ENCODE measurements at places on chromosomes 4 and X.
A peak's percentile ranks its signal among the peaks of the same experiment; 100 is the strongest.

DNA sequence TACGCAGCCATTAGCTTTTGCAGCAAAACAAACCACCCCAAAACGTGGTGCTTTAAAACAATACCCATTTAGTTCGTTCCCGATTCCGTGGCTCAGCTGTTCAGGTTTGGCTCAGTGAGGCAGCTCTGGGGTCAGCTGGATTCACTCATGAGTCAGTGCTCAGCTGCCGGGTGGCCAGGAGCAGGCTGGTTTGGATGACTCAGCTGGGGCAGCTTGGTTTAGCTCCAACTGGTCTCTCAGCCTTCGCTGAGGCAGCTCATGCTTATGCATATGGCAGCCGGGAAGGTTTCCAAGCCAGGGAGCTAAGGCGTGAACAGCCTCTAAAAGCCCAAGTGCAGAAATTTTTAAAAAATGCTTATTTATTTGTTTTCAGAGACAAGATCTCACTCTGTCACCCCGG, 13.3 kb upstream of the CD99 start:
- no peak for DNase-seq

- DNase-seq = no peak
These were observed 19.9 kb downstream of the AWAT2 start for GRCh38 chrX:70029863-70030262.

DNA sequence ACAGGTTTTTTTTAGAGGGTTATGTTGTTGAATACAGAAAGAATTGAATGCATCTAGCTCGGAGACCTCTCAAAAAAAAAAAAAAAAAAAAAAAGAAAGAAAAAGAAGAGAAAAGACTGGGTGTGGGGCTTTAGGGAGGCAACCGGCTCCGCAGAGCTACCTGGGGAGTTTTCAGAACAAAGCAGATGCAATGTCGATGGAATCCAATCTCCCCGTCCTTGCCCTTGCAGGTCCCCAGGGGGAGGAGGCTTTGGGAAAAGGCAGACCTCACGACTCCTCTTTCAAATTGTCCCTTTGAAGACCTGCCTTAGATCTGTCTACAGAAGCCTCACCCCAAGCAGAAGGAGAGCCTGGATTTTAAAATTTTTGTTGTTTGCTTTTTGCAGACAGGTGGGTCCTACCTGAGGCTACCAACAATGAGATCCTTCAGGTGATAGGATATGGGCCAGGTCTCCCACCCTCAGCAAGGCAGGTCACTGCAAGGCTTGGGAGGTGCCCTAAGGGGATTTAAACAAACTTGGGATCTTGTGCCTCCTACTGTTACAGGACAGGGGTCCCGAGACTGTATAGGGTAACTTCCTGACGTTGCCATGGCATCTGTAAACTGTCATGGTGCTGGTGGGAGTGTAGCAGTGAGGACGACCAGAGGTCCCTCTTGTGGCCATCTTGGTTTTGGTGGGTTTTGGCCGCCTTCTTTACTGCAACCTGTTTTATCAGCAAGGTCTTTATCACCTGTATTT, 75.2 kb upstream of the PRKX start:
- DNase-seq = no peak

DNA sequence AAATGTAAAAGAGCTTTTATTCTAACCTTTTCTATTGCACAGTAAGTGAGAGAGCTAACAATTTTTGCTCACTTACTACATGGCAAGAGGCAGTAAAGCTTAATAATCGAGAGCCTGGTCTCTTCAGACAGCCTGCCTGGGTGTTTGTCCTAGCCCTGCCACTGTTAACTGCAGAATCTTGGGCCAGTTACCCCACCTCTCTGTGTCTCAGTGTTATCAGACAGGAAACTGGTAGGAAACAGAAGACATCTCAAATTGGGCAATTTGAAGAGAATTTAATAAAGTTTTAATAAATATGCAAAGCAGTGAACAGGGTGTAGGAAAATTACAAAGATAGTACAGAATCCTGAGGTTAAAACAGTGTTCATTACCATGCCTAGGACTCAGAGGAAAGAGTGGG, 13.4 kb downstream of the STAP1 start:
- no peak for DNase-seq

DNA sequence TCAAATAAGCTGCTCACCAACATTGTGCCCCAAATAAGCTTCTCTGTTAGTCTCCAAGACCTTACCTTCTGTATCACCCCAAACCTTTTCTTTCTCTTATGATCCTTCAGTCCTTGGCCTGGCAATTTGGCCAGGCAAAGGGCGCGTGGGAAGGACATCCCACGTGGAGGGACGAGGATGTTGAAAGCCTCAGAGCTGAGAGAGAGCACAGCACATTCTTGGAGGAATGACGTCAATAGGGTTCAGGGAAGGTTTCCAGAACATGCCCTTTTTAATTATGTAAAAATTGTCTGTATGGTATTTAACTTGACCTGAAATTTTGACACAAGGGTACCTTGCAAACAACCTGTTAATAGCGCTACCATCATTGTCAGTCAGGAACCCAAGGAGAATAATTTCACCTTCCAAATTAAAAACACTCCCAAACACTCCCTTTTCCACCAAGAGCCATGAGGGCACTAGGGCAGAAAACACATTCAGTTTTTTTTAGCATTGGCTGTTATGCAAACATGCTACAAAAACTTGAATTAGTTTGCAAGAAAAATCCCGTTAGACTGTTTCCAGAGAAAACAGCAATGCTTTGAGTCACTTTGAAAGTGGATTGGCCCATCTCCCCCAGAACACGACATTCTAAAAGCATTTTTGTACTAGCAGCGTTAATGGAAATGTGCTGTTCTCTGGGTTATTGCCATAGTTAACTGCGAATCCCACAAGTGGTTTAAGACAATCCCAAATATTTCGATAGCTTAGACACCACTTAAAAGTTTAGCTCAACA, 183.2 kb upstream of the PUDP start:
- DNase-seq = no peak

- DNase-seq = no peak
These were observed 53.0 kb upstream of the RPS6KA6 start for GRCh38 chrX:84240848-84241565.

DNA sequence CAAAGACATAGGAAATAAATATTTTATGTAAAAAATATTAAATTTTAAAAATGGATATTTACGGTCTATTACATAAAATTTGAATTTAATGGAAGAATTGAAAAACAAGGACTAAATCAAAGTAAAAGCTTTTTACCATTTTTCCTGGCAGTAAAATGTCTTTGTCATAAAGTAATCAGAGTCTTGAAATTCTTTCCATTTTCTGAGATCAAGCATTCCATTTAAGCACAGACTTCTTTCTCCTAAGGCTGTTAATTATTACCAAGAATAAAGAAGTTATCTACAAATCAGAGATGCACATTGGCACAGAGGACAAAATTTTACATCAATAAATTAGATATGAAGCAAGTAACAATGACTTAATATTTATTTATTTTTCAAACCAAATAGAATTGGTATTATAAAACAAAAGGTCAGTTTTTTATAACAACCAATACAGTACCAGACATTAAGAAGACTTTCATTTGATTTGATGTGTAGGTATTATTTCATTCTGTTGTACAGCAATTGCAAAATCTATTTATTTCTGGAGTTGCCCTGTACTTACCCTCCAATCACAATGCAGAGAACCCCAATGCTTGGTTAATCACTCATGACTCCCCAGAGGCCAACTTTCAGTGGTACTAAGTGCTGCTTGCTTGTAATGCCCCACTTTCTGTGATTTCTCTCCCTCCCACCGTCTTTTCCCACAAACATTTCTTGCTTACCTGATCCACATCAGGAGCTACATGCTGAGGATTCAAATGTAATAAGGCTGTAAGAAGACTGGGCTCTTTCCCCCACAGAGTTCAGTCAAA, 254.6 kb downstream of the GASK1B start:
- no peak for DNase-seq

- no peak for DNase-seq
These were observed 638.7 kb downstream of the PCDH18 start for GRCh38 chr4:136893573-136893972.

DNA sequence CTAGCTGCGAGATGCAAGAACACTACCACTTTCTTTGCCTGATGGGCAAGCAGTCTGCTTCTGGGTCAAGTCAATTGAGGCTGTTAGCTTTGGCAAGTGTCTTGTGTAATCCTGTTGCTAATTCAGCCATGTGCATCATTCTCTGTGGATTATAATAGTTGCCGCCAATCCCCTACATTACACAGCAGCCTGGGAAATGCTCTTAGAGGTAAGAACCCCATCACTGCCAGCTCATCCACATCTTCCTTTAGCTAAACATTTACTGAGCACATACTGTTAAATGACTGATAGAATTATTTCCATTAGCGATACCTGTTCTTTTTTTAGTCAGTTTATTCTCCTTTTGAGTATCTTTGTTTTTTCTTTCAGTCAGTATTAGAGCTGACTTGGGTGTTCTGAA, 116.2 kb downstream of the CBR4 start:
- DNase-seq = no peak

DNA sequence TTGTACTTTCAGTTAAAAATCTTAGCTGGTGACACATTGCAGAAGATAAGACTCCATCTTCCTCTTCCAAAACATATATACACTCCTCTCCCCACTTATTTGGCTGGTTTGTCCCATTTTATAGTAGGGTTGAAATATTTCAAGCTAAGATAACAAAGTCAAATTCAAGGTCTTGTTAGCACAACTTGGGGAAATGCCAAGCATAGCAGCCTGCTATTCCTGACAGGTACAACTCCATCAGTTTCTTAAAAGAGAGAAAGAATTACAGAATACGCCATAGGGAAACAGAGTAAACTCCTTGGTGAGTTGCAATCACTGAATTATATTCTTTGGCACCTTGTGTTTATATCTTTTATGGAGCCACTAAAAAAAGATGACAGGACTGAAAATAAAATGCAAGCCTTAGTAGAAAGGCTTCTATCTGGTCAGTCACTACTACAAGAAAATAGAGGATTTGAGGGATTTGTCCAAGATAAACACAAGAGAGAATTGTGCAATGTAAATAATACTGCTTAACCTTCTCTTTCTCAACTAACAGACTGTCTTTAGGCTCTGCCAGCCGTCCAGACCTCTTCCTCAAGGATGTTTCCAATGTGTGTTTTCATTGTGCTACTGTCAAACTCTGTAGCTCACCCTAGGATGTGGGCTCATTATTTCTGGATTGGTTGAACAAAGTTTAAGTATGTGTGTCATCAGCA, 170.3 kb downstream of the VEGFC start:
- no peak for DNase-seq

DNA sequence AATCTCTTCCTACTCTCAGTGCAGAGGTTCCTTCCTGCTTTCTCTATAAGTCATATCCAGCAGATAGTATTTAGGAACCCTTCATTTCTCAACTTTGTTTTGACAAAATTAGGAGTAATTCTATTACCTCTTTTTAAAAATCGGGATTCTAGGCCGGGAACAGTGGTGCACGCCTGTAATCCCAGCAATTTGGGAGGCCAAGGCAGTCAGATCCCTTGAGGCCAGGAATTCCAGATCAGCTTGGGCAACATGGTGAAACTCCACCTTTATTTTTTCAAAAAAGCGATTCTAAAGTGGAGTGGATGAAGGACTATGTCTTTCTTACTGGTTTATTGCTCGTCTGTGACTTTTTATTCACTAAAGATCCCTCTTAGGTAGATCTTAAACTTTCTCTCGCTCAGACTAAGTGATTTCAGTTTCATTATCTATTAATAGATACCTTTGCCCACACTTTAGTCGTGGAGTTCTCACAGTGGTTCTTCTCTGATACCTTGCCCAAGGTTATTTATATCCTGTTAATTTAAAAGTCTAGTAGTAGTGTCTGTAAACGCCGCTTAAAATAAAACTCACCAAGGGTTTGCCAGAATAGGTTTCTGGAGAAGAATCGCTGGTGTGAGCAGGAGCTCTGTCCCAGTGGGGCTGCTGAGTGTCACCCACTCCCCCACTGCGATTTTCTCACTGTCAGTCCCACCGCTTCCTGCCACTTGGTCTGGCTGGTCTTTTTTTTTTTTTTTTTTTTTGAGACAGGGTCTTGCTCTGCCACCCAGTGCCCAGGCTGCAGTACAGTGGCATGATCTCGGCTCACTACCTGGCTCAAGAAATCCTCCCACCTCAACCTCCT, 27.0 kb upstream of the TMEM131L start:
- peak; percentile 37 for DNase-seq

GRCh38 chr4:13441506-13441905, 42.6 kb downstream of the RAB28 start:
- no peak for DNase-seq

GRCh38 chr4:15131551-15131950, 129.3 kb downstream of the CPEB2 start:
- DNase-seq = no peak

GRCh38 chr4:152296386-152296785, 239.5 kb downstream of the FBXW7 start:
- no peak for DNase-seq

DNA sequence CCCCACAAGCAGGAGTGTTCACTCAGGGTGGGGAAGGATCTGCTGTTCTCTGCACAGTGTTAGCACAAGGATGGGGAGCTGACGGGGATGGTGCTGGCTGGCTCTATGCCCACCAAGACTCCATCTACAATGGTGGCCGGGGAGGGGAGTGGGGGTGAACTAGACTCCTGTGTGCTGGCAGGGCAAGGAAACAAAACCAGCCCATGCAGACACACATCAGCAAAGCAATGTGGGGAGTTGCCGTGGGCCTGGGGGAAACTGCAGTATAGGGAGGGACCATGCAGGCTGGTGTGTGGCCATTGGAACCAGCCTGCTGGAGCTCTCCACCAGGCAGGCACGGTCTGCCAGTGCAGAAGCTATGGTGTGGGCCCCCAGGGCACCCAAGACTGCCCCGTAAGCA, 195.1 kb downstream of the PWWP3B start:
- no peak for DNase-seq

DNA sequence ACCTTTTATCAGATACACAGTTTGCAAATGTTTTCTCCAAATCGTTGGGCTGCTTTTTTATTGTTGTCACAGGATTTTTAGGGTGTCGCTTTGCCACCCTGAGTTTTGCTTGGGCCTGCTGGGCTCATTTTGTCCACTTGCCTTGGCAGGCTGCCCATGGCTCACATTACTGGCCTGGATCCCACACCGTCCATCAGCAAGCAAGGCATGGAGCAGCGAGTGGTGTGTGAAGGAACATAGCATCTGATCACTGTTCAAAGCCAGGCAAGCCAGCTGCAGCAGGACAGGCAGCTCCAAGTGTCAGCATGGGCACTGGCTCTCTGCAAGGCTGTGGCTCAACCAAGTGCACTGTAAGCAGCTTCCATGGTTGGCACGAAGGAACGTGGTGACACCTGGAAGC, 261.4 kb upstream of the TECRL start:
- DNase-seq = no peak

DNA sequence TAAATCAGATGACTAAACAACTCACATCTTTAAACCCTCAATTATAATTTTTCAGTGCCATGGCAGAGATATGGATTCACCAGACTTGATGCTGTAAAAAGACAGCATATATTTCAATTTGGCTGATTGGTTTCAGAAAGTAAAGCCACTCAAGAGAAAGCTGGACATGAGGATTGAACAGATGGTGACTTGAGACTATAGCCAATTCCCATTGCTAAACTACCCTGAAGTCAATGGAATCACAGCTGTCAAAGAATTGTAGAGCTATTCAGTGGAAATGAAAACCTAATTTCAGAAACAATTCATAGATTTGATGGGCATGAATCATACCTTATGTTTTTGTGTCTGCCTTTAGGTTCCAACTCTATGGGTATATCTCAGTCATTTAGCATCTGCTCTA, 510.6 kb upstream of the BOD1L1 start:
- no peak for DNase-seq

- no peak for DNase-seq
These were observed 159.6 kb upstream of the RBPJ start for GRCh38 chr4:26161030-26161824.

GRCh38 chr4:7766661-7767345, 172.9 kb downstream of the AFAP1 start:
- DNase-seq = no peak

GRCh38 chr4:113781439-113782040, 20.0 kb upstream of the CAMK2D start:
- DNase-seq = no peak

GRCh38 chr4:10584042-10584441, 100.5 kb downstream of the CLNK start:
- DNase-seq = no peak

Measured in activated B cell treated with CpG ODN at 0.5 μM for 24 hours (primary cell).